Fibroblast of lung (primary cell): ENCODE measurements at places on chromosomes 7 and 10.

GRCh38 chr10:76541852-76542251 lies 1095.8 kb downstream of the KCNMA1 start:
- no peak for DNase-seq

DNA sequence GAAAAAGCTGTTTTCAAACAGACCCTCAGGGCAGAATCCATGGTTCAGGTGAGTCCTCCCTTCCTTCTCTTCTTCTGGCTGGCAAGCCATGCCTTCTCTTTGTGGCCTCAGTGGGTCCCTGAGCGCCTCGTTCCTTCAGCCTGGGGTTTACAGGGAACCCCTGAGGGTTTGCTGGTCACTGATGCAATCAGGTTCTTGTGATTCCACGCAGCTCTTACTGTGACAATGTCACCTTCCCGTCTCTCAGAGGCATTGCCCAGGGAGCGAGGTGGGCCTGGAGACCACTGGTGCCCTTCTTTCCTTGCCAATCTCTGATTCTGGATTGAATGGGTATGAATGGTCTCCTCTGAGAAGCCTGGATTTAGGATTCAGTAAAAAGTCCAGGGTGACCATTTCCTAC lies 132.2 kb downstream of the ADARB2 start:
- DNase-seq, result no peak

- DNase-seq, result no peak
These were observed 23.9 kb downstream of the SLC13A4 start for GRCh38 chr7:135704074-135704473.

- no peak for DNase-seq
These were observed 305.6 kb upstream of the PITRM1 start for GRCh38 chr10:3478153-3478552.

GRCh38 chr10:5034588-5034987 lies 30.9 kb upstream of the AKR1C2 start:
- DNase-seq, result no peak

DNA sequence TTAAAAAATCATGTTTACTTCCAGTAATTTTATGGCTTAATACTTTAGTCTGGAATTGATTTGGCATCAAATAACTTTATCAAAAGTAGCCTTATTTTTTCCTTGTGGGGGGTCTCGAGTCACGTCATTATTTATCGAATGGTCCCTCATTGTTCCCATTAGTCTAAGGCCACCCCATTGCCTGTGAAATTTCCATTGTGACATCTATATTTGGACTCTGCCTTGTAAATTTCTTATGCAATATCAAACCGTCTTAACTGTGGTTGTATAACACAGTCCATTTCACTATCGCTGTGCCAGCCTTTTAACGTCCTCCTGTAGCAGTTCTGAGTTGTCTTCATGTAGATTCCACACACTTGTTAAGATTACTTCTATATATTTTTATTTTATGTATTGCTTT lies 103.9 kb upstream of the RET start:
- no peak for DNase-seq

DNA sequence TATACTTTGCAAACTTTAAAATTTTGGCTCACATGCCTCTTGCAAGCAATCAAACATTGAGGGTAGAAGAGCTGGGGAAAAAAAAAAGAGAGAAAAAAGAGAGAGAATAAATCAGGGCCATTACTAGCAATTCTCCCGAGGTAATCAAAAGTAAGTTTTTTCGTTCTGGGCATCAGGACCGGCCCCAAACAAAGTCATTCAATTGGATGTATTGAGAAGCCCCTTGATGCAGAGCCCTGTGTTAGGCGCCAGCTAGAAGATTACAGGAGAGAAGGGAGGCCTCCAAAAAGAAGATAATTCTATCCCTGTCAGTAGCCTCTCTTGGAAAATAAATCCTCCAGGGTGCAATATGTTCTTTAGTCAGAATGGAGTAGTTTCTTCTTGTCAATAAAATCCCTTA lies 2.2 kb upstream of the CTNNA3 start:
- no peak for DNase-seq

DNA sequence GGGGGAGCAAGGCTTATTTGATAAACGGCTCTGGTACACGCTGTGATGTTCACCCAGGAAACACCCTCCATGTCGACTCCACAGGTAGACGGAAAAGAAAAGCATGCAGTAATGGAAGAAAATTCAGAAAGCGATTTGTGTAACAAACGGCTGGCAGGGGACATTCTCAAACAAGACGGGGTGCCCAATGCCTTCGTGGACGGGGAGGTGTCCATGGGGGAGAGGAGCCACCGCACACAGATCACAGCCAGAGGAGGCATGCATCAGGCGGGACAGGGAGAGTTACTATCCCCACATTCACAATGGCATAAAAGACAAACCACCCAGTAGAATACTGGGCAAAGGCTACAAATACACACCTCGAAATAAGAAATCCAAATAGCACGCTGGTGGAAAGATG lies 20.1 kb downstream of the CNPY1 start:
- no peak for DNase-seq

GRCh38 chr10:129533281-129533680 lies 66.2 kb downstream of the MGMT start:
- DNase-seq, result no peak

- no peak for DNase-seq
These were observed 815 bp downstream of the GIMAP8 start for GRCh38 chr7:150451097-150451793.

DNA sequence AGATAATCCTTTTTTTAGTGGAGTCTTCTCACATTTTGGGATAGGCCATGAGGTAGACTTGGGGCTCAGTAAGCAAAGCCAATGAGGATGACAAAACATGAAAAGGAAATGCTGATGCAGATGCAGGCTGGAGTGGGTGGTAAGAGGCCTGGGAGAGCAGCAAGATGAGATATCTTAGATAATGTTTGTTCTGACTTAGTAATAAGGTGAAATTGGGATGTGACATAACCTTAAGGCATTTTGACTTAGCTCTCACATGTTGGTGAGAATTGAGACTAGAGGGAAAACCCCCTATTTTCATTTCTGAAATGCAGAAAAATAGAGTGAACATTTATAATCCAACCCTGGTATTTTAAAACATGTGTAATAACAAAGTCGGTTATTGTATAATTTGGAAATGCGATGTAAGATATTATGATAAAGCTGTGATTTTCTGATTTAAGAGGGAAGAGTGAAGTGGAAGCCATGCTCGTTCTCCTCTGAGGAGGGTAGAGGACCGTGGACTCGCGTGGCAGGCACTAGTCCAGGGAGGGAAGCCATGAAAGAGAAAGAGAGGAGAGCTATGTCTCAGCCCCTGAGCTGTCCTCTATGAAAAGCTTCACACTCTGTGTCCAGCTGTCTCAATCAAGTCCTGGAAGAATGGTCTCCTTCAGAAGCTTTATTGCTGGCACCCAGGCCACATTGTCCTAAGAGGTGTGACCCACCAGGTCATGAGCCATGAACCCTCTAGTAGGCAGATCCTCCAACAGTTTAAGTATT lies 57.3 kb downstream of the ST7 start:
- DNase-seq, result no peak

- no peak for DNase-seq
These were observed 83.3 kb downstream of the PAX2 start for GRCh38 chr10:100828738-100829096.

DNA sequence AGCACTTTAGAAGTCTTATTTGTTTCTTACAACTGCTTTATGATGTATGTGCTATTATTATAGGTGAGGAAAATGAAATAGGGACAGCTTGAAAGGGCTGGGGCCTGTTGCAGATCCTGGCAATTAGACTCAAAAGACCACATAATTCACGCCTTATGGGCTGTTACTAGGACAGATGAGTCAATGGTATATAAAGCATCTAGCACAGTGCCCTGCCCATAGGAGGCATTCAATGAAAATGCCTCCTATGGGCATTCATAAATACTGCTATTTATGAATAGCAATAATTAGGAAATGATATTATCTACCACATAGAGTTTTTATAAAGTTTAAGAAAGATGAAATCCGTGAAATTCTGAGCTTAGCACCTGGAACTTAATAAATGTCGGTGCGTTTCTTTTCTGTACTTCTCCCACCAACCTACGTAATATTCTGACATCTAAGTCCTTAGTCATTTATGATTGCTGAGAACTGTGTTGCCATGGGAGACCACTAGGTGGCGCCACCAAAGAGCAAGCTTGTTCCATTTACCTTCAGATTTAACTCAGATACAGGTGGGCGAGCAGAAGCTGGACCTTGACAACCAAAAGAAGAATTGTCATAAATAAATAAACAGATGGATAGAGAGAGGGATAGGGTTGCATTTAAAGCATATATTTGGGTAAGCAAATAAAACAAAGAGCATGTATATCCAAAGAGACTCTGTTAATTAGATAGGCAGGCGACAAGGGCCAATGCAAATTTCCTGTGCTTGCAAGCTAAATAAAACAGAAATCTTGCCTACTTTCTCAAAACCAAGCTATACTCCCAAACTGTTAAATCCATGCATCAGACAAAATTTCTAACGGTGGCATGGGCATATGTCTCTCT lies 699.9 kb downstream of the INHBA start:
- peak; percentile 51 for DNase-seq

DNA sequence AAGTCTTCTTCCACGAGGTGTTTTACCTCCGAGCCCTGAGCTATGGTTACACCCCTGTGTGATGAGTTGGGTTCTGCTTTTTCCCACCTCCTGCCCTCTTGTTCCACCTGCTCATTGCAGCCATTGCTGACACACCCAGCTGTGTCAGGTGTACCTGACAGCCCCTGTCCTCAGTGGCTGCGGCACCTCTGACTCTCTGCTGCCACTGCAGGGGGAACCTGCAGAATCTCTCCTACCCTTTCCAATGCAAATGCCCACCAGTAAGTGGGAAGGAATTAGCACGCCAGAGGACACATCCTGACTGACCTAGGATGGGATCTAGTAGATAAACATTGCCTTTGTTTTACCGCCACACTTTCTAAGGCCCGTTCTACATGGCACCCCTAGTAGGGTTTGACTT lies 600.9 kb upstream of the MKI67 start:
- DNase-seq, result no peak

DNA sequence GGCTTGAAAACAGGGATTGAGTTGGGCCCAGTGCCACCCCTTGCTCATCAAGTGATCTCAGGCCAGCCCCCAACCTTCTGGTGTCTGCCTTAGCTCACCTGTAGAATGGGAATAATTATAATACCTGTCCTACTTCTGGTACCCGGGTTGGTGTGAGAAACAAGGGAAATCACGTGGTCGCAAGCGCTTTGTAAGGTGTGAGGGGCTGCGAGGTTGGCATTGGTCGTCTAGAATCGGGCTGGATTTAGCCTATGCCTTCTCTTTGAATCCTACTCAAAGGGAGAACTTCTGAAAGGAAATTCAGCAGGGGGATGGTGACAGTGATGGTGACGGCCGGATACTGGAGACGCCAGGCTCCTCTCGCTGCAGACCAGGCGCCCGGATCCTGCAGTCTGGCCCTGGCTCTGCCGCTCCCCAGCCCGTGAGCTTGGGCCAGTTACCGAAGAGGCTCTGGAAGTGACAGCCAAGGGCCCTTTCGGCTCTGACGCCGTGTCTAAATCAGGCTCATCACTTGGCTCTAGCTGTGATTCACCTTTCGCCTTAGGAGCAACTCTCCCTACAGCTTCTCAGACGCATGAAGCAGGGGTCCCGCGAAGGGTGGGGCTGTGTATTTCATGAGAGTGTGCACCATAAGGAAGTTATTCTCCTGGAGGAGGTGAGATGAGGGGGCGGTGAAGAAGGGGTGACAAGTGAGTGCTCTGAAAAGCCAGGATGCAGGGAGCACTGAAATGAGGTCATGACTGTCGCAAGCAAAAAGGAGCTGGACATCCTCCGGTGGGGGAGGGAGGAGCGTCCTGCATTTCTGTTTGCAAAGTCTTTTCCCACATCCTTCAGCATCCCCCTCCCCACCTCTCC lies 4.0 kb upstream of the CREB5 start:
- no peak for DNase-seq

GRCh38 chr7:6831018-6831725 lies 5.1 kb upstream of the CCZ1B start:
- DNase-seq, result no peak

- no peak for DNase-seq
These were observed 38.9 kb upstream of the XPNPEP1 start for GRCh38 chr10:109962247-109962646.

DNA sequence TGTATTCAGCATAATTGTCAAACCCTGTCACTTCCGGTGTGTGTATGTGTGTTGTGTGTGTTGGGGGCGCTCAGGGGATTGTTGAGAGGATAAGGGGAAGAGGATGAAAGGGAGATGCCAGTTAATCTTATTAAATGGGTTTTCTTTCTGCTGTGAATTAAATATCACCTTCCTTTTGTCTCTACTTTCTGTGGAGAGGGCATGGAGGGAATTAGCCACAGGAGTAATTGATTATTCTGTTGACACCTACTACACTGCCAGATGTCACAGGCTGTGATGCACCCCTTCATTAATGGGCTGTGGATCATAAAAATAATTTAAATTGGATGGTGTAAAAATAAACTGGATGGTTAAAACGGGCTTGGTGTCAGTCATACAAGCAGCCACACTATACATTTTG lies 311.9 kb downstream of the MDFIC start:
- no peak for DNase-seq

DNA sequence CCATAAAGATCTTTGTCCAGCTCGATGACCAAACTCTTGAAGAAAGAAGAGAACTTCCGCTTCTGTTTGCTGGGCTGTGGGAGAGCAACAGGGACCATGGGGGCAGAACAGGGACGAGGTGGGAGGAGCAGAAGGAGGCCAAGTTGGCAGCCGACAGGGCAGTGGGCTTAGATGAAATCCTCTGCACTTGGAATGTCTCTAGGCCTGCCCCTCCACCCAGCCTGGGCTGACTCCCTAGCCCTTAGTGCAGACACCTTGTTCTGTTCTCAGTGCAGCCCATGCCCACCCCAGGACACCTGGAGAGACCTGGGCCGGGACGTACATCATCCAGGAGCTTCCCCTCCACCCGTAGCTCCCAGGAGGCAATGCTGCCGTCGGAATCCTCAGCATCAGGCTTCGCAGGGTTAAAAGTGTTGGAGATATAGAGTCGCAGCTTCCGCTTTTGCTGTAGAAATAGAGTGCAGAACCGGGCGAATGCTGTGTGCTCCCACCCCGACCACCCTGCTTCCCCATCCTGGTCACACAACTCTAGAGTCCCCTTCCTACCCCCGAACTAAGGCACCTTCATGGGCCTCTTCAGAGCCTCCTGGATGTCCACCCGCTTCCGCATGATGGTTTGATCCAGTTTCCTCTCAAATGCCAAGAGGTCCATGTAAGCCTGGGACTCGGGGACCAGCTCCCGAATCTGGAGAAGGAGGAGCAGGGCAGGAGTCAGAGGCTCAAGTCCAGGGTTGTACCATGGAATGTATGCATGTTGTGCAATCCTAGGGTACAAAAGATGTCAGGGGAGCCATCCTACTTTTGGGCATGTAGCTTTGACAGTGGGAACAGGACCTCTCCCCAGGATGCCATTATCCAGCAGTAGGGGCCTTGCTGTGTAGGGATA lies 6.1 kb downstream of the SMARCD3 start:
- DNase-seq, result no peak

GRCh38 chr10:123156078-123156477 lies 1.9 kb downstream of the BUB3 start:
- no peak for DNase-seq

GRCh38 chr10:60573336-60573735 lies 183.7 kb upstream of the ANK3 start:
- DNase-seq, result peak; percentile 47
